Cortex of kidney (tissue), 1 donor: ENCODE measurements at places on chromosomes 6 and 20.

DNA sequence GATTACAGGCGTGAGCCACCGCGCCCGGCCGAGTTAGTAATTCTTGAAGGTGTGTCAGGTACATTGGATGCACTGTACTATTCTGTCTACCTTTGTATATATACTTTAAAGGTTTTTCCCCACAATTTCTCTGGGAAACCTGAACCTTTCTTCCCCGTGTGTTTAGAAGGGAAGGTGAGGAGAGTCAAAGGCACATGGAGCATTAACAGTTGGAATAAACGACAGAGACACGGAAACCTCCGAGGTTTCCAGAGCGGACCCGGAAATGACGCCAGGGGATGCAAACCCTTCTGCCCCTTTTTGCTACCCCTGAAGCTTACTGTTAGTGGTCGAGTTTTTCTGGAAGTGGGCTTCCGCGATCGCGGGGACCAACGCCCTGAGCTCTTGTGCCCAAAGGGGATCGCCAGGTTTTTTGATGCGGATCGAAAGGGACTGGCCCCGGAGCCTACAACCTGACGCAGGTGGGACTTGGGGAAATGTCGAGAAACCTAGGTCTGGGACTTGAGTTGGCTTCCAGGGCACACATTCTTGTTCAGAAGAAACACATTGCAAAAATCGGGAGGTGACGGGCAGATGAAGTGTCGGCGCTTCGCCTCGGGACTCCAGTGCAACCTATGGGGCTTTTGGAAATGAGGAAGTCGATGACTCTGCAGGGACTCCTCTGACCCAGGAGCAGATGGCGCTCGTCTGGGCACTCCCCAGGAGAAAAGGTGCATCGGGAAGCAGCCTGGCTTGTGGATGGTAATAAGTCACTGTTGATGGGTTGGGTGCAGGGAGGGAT, 218.2 kb downstream of the OR2B2 start:
- DNase-seq, result no peak

- no peak for DNase-seq
Observed at GRCh38 chr6:137623293-137623692, 129.1 kb upstream of the OLIG3 start.

DNA sequence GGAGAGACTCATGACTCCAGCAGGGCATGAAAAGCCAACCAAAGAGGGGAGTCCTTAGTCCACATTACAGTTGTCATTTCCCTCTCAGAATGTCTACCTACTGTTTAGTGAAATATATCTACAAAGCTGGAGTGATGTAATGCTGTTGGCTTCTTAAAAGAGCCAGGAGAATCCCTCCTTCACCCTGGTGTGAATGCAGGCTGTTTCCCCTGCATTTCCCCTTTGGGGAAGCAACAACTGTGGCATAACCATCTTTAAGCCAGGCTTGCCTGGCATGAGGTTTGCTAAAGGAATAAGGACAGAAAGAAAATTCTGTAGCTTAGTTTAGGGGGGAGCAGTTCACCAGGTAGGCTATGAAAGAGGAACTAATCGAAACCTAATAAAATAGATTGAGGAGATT, 129.5 kb downstream of the CRYBG1 start:
- no peak for DNase-seq

DNA sequence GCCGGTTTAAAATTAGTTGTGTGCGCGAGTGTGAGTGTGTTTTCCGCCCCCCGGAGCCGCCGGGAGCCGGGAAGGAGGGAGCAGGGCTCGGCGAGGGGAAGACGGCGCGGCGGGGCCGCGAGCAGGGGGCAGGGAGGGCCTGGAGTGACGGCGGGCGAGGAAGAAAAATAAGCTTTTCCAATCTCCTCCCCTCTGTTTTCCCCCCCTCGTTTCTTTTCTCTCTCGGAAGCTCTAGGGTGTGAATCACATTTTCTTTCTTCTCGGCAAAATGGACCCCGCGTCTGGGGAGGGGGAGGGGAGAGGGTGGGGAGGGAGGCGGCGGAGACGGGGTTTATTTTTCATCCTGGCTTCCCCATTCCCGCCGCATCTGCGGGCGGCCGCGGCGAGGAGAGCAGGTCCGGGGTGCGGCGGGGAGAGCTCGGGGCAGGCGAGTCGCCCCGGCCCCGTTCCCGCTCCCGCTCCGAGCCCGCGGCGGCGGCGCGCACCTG, 881 bp downstream of the BICRAL start:
- no peak for DNase-seq

GRCh38 chr20:63264519-63264918, 8.1 kb upstream of the ARFGAP1 start:
- no peak for DNase-seq

- DNase-seq, result no peak
Observed at GRCh38 chr20:50819349-50819748, 24.5 kb downstream of the BCAS4 start.

DNA sequence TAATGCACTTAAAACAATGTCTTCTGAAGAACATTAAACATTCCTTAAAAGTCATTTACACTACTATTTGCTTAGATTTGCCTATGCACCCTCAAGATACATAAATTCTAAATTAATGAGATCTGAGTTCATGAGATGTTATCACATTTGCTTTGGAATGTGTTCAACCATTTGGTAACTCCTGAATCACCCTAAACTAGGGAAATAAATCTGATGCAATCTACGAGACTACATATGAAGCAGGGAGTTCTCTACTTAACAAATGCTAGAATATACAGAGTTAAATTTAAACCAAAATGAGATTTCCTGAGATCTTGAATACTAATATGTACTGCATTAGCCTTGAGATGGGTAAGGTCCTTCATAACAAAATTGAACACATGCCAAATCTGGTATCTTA, 170.1 kb downstream of the CLIC5 start:
- DNase-seq, result no peak

- no peak for DNase-seq
Observed at GRCh38 chr6:66328200-66328599, 621.2 kb upstream of the EYS start.

GRCh38 chr20:17029698-17030097, 197.1 kb upstream of the PCSK2 start:
- DNase-seq, result no peak

GRCh38 chr6:34526241-34526972, 29.7 kb downstream of the SPDEF start:
- DNase-seq, result no peak

- no peak for DNase-seq
Observed at GRCh38 chr20:23246717-23247664, 103.6 kb upstream of the NXT1 start.

GRCh38 chr20:830011-830521, 3.4 kb upstream of the FAM110A start:
- DNase-seq, result no peak

DNA sequence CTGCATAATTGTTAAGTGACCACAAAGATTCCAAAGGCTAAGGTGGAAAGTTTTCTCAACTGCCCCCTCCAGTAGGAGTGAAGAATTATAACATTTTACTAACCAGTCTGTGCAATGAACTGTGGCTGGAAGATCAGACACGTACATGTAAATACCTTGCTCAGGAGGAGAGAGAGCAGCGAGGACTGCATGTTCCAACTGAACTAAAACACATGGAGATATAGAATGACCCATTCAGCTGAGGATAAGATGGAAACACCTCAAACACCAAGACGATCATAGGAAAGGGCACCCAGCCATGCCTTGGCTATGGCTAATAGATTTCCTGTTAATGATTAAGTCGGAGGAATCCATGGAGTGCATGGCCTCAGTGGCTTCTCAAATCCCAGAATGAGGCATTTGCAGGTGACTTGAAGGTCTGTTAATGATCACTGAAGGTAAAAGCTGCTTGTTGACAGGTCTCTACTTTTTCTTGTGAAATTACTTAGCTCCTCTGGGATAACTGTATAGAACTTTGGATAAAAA, 875.6 kb downstream of the TFAP2A start:
- no peak for DNase-seq

GRCh38 chr20:45377269-45377668, 856 bp downstream of the TP53TG5 start:
- no peak for DNase-seq

GRCh38 chr6:5809450-5809849, 197.3 kb downstream of the NRN1 start:
- DNase-seq, result no peak

DNA sequence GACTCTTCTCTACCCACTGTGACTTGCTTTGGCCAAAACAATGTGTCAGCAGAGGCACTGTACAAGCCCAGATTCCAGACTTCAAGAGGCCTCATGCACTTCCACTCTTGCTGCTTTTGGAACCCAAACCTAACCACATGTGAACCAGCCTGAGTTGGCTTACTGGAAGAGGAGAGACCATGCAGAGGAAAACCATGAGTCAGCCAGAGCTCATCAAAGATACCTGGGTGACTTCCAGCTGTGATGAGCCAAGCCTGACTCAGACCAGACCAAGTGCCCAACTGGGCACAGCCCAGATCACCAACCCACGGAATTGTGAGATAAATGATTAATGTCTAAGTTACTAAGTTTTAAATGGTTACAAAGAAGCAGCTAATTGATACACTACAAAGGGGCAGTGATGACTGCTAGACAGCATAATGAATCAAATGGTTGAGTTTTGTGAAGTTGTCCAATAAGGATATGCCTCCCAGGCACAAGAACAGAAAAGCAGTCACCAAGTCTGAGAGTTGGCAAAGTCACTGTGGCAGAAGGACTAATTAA, 16.2 kb upstream of the BEND6 start:
- DNase-seq, result no peak

GRCh38 chr6:16731478-16732051, 29.7 kb downstream of the ATXN1 start:
- DNase-seq, result no peak

DNA sequence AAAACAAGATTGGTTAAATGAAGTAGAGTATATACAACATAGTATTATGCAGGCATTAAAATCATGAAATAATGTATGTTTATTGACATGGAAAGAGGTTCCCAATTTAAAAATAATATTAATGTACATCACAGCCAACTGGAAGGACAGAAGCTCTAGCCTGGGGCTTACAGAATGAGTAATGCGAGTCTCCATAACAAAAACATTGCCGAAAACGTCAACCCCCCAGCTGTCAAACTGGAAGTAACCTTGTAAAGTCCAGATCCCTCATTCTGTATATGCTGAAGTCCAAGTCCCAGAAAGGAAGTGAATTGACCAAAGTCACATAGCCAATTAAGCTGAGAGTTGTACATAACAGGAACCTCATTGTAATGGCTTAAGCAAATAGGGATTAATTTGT, 128.7 kb upstream of the ECI2 start:
- DNase-seq, result no peak

DNA sequence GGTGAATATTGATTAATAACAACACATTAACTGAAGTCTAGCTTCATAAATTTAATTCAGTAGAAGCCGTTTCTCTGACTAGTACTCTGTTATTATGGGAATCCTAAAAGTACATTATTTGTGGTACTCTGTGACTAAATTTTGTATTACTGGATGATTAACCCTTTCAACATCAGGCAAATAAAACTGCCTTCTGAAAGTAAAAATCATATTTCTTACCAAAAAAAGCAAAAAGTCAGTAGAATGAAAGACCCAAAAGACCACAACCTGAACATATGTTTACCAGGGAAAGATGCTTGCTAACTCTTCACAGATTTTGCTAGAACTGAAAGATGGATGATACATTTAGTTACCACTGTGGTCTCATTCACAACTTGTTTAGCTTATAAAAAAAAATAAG, 73.2 kb downstream of the AHI1 start:
- no peak for DNase-seq

GRCh38 chr20:19407736-19408135, 195.3 kb downstream of the SLC24A3 start:
- no peak for DNase-seq

DNA sequence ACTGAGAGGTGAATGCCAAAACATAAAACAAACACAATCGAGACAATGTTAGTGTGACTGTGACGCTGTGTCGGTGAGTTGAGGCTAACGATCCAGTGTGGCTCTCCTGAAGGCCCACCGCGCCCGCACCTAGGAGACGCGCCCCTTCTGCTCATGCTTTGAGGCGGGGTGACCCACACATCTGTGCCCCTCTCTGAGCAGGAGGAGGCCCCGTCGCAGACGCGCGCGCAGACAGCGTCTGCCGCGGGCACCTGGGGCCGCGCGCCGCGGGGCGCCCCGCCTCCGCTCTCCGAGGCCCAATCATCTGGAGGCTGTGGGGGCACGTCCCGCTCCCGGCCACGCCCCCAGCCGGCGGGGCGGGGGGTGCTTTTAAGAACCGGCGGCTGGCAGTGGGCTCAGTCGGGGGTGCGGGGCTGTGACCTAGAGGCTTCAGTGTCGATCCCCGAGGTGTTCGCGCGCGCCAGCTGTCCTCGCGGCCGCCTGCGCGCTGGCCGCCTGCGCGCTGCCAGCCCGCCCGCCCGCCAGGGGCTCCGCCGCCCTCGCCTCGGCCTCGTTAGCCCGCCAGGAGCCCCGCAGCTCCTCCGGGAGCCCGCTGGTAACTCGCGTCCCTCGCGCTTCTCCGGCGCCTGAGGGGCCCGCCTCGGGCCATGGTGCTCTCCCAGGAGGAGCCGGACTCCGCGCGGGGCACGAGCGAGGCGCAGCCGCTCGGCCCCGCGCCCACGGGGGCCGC, at the start of gene SLC16A10:
Gene SLC16A10 (plus strand): TSS at position 398 of the 730 bp plus-strand sequence. CDS start 250 bp downstream, at position 648.
- peak; percentile 32 for DNase-seq

- DNase-seq, result no peak
Observed at GRCh38 chr6:100188754-100189153, 194.7 kb upstream of the MCHR2 start.

DNA sequence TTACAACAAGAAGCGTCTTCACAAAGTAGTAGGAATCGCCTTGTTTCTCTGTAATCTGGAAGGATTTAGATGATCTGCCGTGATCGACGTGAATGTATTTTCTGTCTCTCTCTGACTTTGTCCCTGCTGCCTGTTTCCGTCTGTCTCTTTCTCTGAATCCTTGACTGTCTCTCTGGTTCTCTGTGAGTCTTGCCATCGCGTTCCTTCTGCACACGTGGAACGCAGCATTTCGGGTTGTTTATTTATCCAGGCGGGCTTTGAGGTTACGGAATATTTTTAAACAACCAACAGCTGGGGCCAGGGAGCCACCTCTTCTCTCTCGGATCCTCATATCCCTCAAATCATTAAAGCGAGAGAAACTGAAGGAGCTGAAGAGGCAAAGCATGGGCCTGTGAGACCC, 215.9 kb downstream of the ZDHHC14 start:
- no peak for DNase-seq

- no peak for DNase-seq
Observed at GRCh38 chr6:87180105-87180728, 24.9 kb downstream of the ZNF292 start.

DNA sequence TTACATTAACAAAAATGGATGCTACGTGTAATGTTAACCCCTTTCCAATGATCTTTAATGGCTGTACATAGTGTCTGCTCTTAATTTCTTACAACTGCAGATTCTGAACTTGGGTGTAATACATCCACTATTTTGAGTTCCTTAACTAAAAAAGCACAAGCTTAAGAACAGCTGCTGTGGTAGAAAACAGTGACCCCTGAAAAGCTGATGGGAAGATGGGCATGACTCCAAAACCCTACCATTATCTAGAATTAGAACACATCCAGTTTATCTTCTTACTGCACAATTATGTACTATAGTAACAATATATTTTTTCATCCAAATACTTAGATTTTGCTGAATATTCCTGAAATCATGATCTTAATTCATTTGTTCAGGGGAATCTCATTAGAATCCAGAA, 49.3 kb downstream of the LYRM4 start:
- DNase-seq, result no peak
